ENCODE measurements at places on chromosomes 6 and 20.
A peak's percentile ranks its signal among the peaks of the same experiment; 100 is the strongest.

GRCh38 chr20:34017610-34018009 is 23.9 kb downstream of the RALY start:
- DNase-seq, result peak; percentile 94

- no peak for DNase-seq
Observed at GRCh38 chr6:163725008-163725941, 310.8 kb downstream of the QKI start.

GRCh38 chr20:63008541-63009044 is 1.8 kb upstream of the BHLHE23 start:
- DNase-seq, result no peak

DNA sequence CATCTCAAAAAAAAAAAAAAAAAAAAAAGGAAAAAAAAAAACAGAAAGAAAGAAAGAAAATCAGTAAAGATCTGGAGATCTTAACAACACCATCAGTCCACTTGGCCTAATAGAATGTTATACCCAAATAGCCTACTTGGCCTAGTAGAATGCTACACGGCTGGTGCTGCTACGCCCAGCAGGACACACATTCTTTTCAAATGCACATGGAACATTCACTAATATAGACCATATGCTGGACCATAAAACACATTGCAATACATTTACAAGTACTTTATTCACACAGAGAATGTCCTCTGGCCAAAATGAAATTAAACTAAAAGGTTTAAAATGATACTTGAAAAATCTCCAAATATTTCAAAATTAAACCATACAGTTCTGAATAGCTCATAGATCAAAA is 80.0 kb upstream of the TNFAIP3 start:
- no peak for DNase-seq

- peak; percentile 34 for DNase-seq
Observed at GRCh38 chr6:78611886-78612480, 255.4 kb upstream of the IRAK1BP1 start.

DNA sequence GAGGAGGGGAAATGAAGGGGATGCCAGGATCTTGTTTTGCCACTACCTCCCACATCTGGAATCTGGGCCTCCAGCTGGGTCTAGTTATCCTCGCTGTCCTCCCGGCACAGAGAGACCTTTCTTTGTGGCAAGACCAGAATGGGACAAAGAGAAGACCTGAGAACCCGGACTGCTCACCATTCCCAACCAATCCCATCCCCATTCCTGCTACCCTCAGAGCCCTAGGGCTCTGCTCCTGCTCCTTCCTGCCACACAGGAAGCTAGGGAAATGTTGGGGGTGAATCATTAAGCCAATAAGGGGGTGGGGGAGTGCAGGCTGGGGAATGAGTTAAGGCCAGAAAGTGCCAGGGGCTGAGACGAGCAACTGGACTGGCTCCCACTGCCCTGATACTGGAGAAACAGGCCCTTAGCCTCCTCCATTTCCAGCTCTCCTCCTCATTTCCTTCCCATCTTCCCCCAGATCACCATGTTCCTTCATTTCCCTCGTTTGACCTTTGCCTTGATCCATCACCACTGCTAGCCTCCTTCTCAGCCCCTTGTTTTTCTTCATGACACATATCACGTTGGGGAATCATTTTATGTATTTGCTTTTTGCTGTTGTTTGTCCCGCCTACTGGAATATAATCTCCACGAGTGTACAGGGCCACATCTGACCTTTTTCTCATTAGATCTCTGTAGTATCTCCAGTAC is 4.6 kb upstream of the IER3 start:
- DNase-seq, result peak; percentile 51

- no peak for DNase-seq
Observed at GRCh38 chr20:20063941-20064702, 11.8 kb downstream of the CFAP61 start.

All from fibroblast of mammary gland (primary cell).